ENCODE measurements at places on chromosomes 5 and 9. TPM values are rescaled to one million over a fixed set of nuclear protein-coding genes. Genes with fewer than 3 reads are reported as not detected.

- H3K4me3 ChIP-seq: no peak overlapping the region
- peaks cover 9% of the 10 kb centered on the region for H3K4me1 ChIP-seq
- no peaks in the 10 kb centered on the region for H3K36me3 ChIP-seq
- no peak for DNase-seq
- H3K27ac ChIP-seq: no peak overlapping the region
- peaks cover 7% of the 10 kb centered on the region for H3K27me3 ChIP-seq
Observed at GRCh38 chr5:132298298-132299212, 4.4 kb downstream of the SLC22A4 start.

DNA sequence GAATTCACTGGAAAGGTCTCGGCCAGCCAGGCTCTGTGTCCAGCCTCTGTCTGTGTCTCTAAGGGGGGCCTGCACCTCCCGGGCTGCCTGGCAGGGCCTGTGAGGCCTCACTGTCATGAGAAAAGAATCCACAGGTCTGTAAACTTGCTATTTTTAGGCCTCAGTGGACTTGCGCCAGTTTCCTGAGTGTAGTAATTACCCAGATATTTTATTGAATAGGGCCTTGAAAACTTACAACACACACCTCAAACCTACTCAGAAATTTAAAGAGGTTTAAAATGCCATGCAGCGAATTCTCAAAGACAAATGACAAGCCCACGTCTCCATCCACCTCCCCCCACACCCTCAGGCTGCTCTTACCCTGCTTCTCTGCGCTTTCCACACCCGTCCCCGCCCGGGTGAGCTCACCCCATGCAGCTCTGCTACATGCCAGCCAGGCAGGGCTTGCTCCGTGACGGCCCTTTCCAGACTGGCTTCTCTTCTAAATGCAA lies 8.8 kb upstream of the TENT4A start:
- no peaks in the 10 kb centered on the region for H3K4me1 ChIP-seq
- no peak overlapping the region for H3K4me3 ChIP-seq
- no peak overlapping the region for H3K27ac ChIP-seq
- DNase-seq: no peak
- peaks cover 4% of the 10 kb centered on the region for H3K27me3 ChIP-seq

GRCh38 chr5:170416526-170416925 lies 27.4 kb upstream of the KCNMB1 start:
- H3K27me3 ChIP-seq: peaks cover 6% of the 10 kb centered on the region
- peaks cover 7% of the 10 kb centered on the region for H3K4me1 ChIP-seq
- no peaks in the 10 kb centered on the region for H3K36me3 ChIP-seq
- no peak for DNase-seq
- no peak overlapping the region for H3K4me3 ChIP-seq

DNA sequence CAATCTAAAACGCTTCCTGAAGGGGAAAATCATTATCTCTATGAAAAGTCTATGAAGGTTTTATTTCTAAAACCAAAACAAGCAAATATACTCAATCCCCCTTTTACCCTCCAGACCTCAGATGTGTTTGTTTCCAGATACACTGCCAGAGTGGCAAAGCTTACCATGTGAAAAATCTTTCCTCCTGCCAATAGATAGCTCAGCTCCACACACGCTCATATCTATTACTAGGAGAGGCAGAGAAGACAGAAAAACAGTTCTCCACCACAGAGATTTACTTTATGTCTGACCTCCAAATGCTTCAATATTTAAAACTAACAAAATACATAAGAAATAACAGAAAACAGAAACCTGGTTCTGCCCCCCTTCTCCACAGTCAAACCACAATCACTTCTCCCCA lies 7.0 kb downstream of the IRX2 start:
- peaks cover 16% of the 10 kb centered on the region for H3K36me3 ChIP-seq
- peak overlapping the region; percentile 42 for H3K27ac ChIP-seq
- peaks cover 15% of the 10 kb centered on the region for H3K27me3 ChIP-seq
- peak overlapping the region; percentile 79 for H3K4me3 ChIP-seq
- peaks cover 41% of the 10 kb centered on the region for H3K4me1 ChIP-seq

DNA sequence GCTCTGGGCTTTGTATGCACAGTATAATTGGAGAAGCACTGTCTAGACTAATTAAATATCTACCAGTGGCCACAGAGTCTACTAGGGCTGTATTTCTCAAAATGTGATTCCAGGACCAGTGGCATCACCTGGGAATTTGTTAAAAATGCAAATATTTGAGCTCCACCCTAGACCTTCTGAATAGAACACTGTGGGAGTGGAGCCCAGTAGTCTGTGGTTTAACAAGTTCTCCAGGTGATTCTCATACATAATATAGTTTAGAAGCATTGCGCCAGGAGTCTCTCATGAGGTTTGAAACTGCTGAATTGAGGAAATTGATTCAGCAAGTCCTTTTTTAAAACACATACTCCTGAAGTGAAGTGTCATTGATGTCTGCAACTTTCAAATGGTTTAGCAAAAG lies 74.7 kb downstream of the FCHO2 start:
- H3K4me1 ChIP-seq: peaks cover 7% of the 10 kb centered on the region
- no peaks in the 10 kb centered on the region for H3K36me3 ChIP-seq
- no peak overlapping the region for H3K27ac ChIP-seq

The ANKRD34B gene
- not detected for total RNA-seq

GRCh38 chr5:122406181-122406580 lies 94.1 kb downstream of the SNCAIP start:
- H3K36me3 ChIP-seq: no peaks in the 10 kb centered on the region
- no peak for DNase-seq
- H3K27ac ChIP-seq: no peak overlapping the region
- H3K4me3 ChIP-seq: no peak overlapping the region
- no peaks in the 10 kb centered on the region for H3K27me3 ChIP-seq
- peaks cover 31% of the 10 kb centered on the region for H3K4me1 ChIP-seq

GRCh38 chr5:127260686-127261085 lies 29.9 kb upstream of the MEGF10 start:
- H3K36me3 ChIP-seq: no peaks in the 10 kb centered on the region
- H3K27ac ChIP-seq: no peak overlapping the region
- H3K4me3 ChIP-seq: no peak overlapping the region
- H3K27me3 ChIP-seq: no peaks in the 10 kb centered on the region

GRCh38 chr5:158600679-158601078 lies 499.0 kb downstream of the EBF1 start:
- no peaks in the 10 kb centered on the region for H3K36me3 ChIP-seq
- H3K4me1 ChIP-seq: peaks cover 3% of the 10 kb centered on the region
- H3K27me3 ChIP-seq: no peaks in the 10 kb centered on the region
- DNase-seq: no peak

The MRPS2 gene
- 30.7 TPM for total RNA-seq

DNA sequence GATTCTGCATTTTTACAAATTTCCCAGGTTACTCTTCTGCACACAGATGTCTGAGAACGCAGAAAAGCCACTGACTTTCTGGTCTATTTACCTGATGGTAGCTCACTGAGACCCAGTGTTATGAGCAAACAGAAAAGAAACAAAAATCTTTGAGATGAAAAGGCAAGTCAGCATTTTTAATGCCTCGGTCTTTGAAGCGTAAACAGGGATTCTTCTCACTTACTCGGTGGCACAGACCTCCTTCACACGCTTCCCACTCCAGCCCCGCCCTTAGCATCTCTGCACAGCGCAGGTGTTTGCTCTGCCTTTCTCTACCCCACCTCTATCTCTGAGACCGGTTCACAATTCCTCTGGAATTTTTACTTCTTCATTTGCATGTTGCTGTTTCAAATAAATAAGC lies 195.0 kb upstream of the IRX1 start:
- no peaks in the 10 kb centered on the region for H3K27me3 ChIP-seq
- DNase-seq: no peak
- peaks cover 3% of the 10 kb centered on the region for H3K4me1 ChIP-seq
- H3K36me3 ChIP-seq: peaks cover 13% of the 10 kb centered on the region
- no peak overlapping the region for H3K27ac ChIP-seq

The LRRC14B gene
- not detected for total RNA-seq

The NPR2 gene
- 357 TPM for total RNA-seq

GRCh38 chr5:15579193-15579990 lies 79.4 kb downstream of the FBXL7 start:
- no peak overlapping the region for H3K27ac ChIP-seq
- DNase-seq: no peak
- peaks cover 19% of the 10 kb centered on the region for H3K36me3 ChIP-seq
- H3K4me3 ChIP-seq: no peak overlapping the region

DNA sequence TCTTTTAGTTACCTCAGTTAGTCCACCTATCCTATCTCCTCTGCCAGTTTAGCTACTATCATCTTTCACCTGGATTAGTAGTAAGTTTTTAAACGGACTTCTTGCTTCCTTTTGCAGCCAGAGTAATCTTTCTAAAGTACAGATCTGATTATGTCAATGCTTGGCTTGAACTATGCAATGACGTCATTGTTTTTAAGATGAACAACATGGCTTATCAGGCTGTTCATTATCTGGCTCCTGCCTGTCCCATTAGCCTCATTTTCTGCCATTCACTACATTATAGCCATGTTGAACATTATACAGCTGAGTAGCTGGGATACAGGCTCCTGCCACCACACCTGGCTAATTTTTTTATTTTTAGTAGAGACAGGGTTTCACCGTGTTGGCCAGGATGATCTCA lies 98.7 kb downstream of the RANBP17 start:
- no peaks in the 10 kb centered on the region for H3K4me1 ChIP-seq
- DNase-seq: no peak
- H3K27ac ChIP-seq: no peak overlapping the region
- H3K27me3 ChIP-seq: no peaks in the 10 kb centered on the region
- H3K4me3 ChIP-seq: no peak overlapping the region

DNA sequence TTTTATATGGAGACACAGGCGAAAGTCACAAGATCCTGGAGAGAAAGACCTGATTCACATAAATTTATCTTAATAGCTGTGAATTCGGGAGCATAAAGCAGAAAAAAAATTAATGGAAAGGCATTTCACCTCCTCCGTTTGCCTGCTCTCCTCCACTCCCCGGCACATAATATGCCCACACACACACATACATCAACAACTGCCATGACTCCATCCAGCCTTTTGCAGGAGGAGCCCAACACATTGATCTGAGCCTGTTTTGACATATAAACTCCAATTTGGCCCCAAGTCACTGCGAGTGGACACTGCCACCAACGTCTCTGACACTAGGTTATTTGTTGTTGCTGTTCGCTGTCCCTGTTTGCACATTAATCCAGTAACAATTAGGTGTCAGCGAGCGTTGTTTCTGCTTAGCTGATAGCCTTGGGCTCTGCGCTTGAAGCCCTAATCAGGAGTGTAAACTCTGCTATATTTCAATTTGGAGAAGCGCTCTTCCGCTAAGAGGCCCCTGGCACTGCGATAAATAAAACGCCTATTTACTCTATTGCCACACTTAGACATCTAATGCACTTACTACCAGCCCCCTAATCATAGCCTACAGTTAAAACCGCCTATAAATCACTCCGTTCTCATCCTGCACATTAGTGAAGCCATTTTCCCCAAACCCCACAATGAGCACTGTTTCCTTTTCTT lies 195.8 kb upstream of the TBCA start:
- peaks cover 12% of the 10 kb centered on the region for H3K27me3 ChIP-seq
- H3K4me3 ChIP-seq: peak overlapping the region; percentile 83
- H3K4me1 ChIP-seq: peaks cover 9% of the 10 kb centered on the region
- no peak for DNase-seq
- H3K27ac ChIP-seq: peak overlapping the region; percentile 45

DNA sequence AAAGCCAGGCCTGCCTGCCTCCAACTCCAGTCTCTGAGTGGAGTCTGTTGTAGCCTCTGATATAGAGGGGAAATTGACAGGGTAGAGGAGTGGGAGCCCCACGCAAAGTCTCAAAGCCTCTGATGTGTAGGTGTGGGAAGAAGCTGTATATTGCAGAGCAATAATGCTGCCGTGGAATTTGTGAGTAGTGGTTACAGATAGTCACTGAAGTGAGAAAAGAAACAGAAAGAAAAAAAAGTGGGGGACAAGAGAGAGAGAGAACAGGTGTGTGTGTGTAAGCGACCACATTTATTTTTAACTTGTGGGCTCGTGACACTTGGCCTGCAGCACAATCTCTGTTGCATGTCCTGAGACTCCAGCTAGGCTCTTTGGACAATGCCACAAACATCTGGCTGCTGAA lies 227.8 kb downstream of the NSG2 start:
- H3K27ac ChIP-seq: no peak overlapping the region
- H3K36me3 ChIP-seq: no peaks in the 10 kb centered on the region
- no peak overlapping the region for H3K4me3 ChIP-seq
- H3K4me1 ChIP-seq: peaks cover 2% of the 10 kb centered on the region
- DNase-seq: no peak

DNA sequence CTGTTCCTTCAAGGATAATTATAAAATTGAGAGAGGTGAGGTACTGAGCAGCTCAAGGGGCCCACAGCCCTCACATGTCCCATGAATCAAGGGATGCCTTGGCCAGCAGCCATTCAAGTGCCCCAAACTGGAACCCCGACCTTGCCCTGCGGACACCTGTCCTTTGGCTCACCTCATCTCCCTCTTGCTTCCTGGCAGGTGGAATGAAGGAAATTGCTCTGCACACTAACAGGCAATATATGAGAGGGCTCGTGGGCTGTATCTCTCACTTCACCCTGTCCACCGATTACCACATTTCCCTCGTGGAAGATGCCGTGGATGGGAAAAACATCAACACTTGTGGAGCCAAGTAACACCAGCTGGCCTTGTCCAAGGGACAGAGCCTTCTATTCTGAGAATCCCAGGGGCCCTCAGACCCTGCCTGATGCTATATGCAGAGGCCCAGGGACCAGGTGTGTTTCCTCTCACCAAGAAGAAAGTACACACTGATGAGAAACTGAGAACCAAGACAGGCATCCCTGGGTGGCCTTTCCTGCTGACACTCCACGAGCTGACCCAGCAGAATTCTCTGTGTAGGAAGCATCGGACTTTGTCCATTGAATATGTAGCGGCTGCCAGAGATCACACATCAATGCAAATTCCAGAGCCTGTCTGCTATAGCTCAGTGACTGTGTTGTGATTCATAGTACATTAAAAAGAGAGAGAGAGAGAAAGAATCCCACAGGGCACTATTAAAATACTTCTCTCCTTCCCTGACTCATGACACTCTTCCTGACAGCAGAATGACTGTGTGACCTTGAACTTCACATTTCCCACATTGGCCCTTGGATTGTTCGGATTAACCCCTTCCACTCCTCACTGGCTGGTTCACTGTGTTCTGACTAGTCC lies 92.6 kb downstream of the LIFR start:
- no peaks in the 10 kb centered on the region for H3K36me3 ChIP-seq
- H3K4me1 ChIP-seq: peaks cover 7% of the 10 kb centered on the region
- H3K27me3 ChIP-seq: peaks cover 2% of the 10 kb centered on the region

The TMC1 gene
- not detected for total RNA-seq

DNA sequence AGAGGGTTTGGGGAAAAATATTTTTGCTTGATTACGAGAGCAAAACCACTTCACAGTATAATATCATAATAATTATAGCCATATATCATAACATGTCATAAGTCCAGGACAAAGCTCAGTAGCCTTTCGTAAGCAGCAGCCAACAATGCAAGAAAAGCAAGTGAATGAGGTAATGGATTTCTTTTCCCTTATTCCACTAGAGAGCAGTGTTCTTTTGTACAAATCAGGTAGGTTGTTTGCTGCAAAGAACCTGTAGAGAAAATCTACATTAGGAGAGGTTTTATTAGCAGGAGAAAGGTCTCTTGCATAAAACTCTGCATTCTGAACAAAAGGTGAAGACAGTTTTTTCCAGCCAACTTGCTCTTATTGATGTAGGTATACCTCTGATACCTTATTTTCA lies 1033.4 kb downstream of the TLE4 start:
- no peaks in the 10 kb centered on the region for H3K36me3 ChIP-seq
- H3K4me3 ChIP-seq: no peak overlapping the region
- DNase-seq: no peak
- no peak overlapping the region for H3K27ac ChIP-seq
- H3K27me3 ChIP-seq: no peaks in the 10 kb centered on the region
- H3K4me1 ChIP-seq: peaks cover 9% of the 10 kb centered on the region

The TTC23L gene
- 1.2 TPM for total RNA-seq

- no peaks in the 10 kb centered on the region for H3K4me1 ChIP-seq
- peaks cover 2% of the 10 kb centered on the region for H3K27me3 ChIP-seq
- no peak overlapping the region for H3K4me3 ChIP-seq
- no peak for DNase-seq
Observed at GRCh38 chr5:5716665-5717064, 294.2 kb downstream of the ICE1 start.
